T-helper 17 cell (primary cell): ENCODE measurements at places on chromosomes 6 and 20.

- DNase-seq = no peak
Observed at GRCh38 chr6:143370812-143371370, 79.6 kb downstream of the ADAT2 start.

DNA sequence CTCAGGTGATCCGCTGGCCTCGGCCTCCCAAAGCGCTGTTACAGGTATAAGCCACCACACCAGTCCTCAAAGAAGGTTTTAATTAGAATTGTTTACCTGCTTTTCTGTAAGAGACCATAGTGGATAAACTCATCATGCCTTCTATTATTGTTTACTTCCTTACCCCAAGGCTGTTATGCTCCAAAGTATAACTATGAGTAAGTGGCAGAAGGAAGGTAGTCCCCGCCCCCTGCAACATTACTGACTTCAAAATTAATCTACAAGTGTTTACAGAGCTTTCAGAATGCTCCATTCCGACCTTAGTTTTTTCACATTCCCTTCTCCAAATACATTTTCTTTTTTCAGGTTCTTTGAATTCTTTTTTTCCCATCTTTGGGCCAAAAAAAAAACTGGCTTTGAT lies 480.5 kb upstream of the NOX3 start:
- no peak for DNase-seq

- DNase-seq = no peak
Observed at GRCh38 chr20:8693709-8694108, 375.2 kb upstream of the PLCB4 start.

- no peak for DNase-seq
Observed at GRCh38 chr6:36246506-36247268, 23.2 kb upstream of the PNPLA1 start.

- DNase-seq = no peak
Observed at GRCh38 chr20:13397300-13397724, 176.2 kb downstream of the ISM1 start.
